ENCODE measurements at places on chromosomes 6 and 20.

DNA sequence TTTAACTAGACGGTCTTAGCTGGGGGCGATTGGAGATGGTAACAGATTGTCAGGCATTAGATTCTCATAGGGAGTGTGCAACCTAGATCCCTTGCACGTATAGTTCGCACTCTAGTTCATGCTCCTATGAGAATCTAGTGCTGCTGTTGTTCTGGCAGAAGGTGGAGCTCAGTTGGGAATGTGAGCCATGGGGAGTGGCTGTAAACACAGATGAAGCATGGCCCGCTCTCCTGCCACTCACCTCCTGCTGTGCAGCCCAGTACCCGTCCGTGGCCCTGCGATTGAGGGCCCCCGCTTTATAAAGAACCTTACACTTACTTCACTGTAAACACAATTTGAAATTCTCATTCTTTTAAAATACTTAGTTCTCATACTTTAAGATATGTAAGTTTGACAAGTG is 339.4 kb downstream of the CDH26 start:
- no peak for DNase-seq

- DNase-seq, result peak; percentile 7
These were observed 166.7 kb upstream of the ADGRB3 start for GRCh38 chr6:68468244-68468884.

DNA sequence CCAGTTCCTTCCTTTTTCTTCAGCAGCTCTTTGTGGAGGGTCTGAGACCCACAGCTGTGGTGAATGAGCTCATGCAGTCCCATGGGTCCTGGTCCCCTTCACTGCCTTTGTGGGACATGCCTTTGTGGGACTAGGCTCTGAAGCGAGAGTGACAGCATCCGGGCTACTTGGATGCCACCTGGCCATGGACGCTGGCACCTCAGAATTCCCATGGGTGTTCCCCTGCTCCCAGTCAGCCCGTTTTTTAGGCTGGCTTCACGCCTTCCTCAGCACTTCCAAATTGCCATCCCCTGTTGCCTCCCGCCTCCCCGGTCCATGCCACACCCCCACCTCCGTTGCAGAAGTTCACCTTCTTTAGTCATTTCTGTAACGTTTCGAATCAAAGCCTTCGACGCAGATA is 45.1 kb downstream of the RAMACL start:
- DNase-seq, result no peak

GRCh38 chr20:33925867-33926266 is 67.8 kb upstream of the RALY start:
- DNase-seq, result no peak

DNA sequence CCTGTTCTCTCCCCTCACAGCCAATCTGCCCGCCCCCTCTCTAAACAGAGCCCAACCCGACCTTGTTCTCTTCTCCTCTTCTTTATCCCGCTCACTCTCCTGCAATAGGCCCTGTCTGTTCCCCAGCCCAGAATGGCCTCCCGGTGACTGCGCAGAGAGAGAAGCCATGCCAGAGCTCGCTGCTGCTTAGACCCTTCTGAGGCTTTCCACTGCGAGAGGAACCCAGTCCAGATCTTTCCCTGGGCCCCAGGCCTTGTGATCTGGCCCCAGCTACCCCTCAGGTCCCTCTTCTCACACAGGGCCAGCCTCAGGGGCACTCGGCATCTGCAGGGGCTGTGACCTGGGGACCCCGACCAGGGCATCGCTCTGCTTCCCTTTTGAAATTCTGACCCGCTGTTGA is 58.1 kb downstream of the TMEM242 start:
- no peak for DNase-seq

GRCh38 chr20:5751856-5752255 is 1.7 kb downstream of the SHLD1 start:
- DNase-seq, result peak; percentile 83

GRCh38 chr20:10531848-10532247 is 96.7 kb downstream of the SLX4IP start:
- DNase-seq, result peak; percentile 80

DNA sequence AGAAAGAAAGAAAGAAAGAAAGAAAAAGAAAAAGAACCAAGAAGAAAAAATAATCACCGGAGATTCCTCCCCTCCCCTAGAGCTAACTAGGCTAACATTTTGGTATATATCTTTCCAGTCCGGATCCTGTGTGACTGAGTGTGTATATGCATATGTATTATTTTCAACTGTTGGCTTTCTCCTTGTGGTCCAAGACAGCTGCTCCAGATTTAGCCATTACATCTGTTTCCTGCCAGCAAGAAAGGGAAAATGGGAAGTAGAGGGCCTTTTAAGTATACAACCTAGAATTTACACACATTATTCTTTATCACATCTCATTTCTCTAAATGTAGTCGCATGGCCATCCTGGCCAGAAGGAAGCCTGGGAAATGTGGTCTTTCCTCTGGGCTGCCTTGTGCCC is 15.2 kb downstream of the SLC52A3 start:
- DNase-seq, result no peak

DNA sequence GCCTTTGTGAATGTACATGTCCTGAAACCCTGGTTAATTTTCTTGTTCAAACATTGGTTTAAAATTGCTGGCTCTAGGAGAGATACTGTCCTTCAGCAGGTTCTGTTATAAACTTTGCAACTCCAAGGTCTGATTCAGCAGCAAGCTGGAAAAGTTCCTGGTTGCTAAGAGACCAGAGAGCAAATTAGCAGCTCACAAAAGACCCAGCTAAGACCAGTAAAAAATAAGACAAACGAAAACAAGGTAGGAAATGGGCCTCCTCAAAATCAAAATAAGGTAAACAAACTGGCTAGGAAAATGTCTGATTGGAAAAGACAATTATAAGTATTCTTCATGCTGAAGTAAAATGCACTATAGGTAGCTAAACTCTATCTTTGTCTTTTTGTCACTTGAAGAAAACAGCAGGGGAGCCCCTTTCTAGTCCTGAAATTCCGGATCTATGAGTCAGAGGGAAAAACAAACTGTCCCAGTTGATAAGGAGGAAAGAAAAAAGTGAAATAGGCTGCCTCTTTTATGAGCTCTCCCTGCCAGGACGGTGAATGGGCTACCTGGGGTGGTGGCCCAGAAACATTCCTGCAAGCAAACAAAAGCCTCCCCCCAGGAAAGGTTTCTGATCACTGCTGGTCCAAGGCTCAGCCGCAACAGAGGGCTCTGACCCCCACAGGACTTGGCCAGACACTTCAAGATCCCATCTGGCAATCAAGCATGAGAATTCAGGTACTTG is 41.6 kb downstream of the UNC5CL start:
- DNase-seq, result peak; percentile 66

DNA sequence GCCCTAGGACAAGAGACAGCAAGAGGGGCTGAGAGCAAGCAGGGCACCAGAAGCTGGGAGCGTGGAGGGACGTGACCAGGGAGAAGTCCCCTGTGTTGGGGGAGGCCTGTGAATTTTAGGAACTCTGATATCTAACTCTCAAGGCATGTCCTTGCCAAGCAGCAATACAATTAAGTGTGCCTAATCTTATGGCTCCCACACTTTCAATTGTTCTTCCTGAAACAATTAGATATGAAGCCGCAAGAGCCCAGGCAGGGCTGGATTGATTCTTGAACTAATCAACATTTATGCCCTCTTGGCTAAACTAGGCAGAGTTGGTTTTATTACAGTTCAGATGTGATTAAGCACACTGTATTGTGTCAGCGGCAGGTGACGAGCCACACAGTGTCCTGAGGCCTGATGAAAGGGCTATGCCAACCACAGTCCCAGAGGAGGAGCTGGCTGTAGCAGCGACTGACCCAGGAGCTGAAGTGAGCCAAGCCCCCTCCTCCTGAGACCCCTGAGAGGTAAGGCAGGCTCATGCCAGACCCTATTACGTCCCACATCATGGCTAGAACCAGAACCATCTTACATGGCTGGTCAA is 4.2 kb upstream of the MAVS start:
- DNase-seq, result no peak

GRCh38 chr6:24517659-24518543 is 23.1 kb downstream of the ALDH5A1 start:
- DNase-seq, result no peak

DNA sequence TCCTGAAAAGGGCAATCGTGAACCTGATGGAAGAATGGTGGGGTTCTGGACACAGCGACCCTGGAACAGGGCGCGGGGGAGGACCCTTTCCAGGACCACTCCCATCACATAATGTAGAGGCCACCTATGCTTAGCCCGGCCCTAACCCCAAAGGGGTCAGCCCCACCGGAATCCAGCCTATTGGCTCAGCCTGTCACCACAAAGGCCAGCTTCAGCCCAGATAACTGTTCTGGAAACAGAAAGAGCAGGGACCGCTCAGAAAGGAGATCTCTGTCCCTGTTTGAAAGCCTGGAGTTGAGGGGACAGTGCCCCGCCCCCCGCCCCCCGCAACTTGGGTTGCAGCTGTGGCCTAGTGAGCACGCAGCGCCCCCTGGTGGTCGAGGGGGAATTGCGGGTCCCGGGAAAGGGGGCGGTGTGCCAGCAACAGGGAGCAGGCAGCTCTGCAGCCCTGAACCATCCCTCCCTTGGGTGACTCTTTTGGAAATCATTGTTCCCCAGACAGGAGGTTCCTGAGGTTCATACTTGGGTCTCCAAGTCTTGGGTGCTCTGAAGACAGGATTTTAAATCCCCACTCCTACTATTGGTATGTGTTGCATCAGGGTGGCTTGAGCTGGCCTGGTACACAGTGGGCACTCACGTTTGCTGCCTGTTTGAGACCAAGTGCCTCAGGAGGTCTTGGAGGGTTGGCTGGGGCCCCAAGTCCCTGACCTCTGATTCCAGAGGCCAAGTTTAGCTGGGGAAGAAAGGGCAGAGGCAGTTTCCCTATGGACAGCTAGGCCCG is 1.5 kb downstream of the SIGLEC1 start:
- DNase-seq, result no peak

DNA sequence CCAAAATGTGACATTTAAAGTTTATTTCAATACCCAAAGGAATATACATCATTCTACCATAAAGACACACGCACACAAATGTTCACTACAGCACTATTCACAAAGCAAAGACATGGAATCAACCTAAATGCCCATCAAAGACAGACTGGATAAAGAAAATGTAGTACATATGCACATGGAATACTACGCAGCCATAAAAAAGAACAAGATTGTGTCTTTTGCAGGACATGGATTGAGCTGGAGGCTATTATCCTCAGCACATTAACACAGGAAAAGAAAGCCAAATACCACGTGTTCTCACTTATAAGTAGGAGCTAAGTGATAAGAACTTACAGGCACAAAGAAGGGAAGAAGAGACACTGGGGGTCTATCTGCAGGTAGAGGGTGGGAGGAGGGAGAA is 22.4 kb downstream of the ATP9A start:
- no peak for DNase-seq

Data from amniotic epithelial cell (primary cell).